ENCODE measurements at places on chromosomes 3 and 15. TPM values are rescaled to one million over a fixed set of nuclear protein-coding genes. Genes with fewer than 3 reads are reported as not detected.

DNA sequence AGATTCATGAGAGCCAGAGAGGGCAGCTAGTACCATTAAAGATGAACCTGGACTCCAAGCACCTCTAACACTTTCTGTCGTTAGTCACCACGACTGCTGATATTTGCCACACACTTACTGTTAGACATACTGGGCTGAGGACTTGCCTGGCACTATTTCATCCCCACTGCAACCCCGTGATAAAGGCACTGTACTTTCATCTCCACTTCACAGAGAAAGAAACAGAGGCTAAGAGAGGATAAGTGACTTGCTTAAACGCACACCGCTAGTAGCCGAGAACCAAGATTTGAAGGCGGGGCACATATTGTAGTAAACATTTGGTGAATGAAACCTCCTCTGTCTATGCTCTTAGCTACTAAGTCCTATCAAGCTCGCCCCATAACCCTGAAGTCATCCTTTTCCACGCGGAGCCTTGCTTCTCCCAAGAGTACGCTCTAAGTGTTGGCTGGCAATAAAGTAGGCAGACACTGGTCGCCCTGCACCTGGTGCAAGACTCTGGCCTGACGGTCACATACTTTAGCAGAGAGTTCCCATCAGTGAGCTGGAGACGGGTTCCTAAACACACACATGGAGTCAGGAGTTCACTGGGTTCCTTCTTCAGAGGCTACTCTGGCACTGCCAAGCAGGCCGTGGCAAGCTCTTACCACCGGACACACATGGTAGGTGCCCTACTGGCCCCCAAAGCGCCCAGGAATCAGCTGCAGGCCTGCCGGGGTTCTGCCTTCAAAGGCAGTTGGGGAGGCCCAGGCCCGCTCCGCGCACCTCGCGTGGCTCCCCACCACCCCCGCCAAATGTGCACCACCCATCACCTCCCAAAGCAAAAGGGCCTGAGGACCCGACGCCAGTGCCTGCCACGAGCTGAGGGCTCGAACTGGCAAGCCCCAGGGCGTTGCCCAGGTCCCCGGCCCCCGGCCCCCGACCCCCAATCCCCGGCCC lies 951 bp downstream of the POMGNT2 start:
- peaks cover 10% of the 10 kb centered on the region for H3K4me1 ChIP-seq
- no peak overlapping the region for H3K27ac ChIP-seq
- peak overlapping the region; percentile 31 for H3K4me3 ChIP-seq
- H3K36me3 ChIP-seq, result no peaks in the 10 kb centered on the region
- DNase-seq, result peak; percentile 29
- no peaks in the 10 kb centered on the region for H3K27me3 ChIP-seq

DNA sequence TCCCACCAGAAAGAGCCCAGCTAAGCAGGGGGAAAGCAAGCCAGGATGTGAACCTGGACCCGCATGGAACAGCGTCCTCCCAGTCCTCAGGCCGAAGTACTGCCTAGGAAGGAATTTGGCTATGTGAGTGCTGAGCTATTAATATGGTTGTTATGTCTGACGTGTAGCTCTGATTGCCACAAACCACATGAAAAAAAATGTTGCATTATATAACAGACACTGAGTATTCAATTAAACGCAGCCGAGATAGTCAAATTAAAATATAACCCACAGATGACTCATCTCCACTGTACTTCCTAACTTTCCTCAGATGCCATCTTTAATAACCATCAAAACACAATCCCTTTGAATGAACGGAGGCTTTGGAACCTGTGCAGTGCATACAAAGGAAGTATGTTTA lies 111.1 kb downstream of the GABRB3 start:
- no peaks in the 10 kb centered on the region for H3K36me3 ChIP-seq
- no peak for DNase-seq
- H3K27me3 ChIP-seq, result no peaks in the 10 kb centered on the region
- H3K4me3 ChIP-seq, result no peak overlapping the region
- peaks cover 16% of the 10 kb centered on the region for H3K4me1 ChIP-seq

Gene TM4SF18
- 33.3 TPM for total RNA-seq

DNA sequence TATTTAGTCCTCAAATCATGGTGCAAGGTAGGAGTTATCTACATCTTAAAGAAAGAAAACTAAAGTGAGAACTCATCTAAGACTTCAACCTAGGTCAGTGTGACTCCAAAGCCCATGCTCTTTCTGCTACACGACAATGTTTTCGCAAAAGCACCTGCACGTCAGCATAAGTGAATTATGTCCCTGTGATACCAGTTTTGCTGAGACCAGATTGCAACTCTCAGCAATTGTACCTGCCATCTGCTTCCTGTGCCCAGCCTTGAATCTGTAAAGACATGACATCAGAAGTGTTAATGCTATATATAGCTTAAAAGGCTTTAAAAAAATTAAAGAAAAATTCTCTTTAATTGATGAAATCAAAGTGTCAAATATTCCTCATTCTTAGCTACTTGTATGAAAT lies 43.4 kb downstream of the RETNLB start:
- H3K27me3 ChIP-seq, result no peaks in the 10 kb centered on the region
- DNase-seq, result no peak

GRCh38 chr3:71562938-71563337 lies 20.6 kb downstream of the FOXP1 start:
- H3K27me3 ChIP-seq, result no peaks in the 10 kb centered on the region
- H3K4me3 ChIP-seq, result no peak overlapping the region
- no peak for DNase-seq
- no peak overlapping the region for H3K27ac ChIP-seq
- no peaks in the 10 kb centered on the region for H3K4me1 ChIP-seq

GRCh38 chr3:10992017-10992942 lies at the start of gene SLC6A1:
SLC6A1 (plus strand) TSS chr3:10992748; CDS start chr3:11017212, 24,464 bp downstream.
- DNase-seq, result no peak
- H3K4me1 ChIP-seq, result peaks cover 13% of the 10 kb centered on the region
- H3K4me3 ChIP-seq, result no peak within 1 kb of the TSS
- H3K27ac ChIP-seq, result no peak within 1 kb of the TSS

DNA sequence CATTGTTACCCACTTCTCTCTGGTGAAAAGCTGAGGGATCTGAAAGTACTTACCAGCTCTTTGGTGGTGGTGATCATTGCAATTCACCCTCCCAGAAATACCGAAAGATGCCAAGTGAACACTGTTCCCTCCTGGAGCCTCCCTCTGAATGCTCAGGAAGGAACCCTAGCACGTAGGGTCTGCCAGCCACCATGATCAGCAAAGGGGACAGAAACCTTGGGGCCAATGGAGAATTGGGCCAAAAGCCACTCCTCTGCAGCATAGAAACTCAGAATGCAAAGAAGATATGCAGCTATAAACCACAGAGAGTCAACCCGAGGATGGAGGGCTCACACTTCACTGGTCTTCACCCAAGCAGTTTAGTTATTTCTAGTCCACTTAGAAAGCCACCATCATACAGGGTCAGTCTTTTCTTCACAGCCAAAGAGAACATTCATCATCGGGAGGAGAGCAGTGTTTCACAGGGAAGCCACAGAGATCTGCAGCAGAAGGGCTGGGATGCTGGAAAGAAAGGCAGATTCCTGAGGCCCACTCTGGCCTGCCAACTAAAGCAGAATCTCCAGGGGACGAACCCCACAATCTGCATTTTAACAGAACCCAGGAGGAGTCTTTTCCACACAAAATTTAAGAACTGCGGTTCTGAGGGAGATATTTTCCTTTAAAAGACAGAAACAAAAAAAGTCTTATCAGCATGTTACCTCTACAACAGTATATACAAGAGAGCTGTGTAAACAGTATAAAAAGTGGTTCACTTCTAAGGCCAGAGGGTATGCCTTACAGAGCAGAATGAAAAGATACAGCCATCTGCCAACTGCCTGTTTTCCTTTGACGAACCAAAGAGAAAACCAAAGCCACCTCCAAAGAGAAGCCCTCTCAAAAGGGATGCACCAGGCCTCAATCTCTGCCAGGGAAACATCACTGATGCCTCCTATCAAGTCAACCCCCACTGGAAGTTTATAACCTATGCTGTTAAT lies 11.3 kb downstream of the TBC1D2B start:
- no peak for DNase-seq
- H3K36me3 ChIP-seq, result no peaks in the 10 kb centered on the region
- H3K27ac ChIP-seq, result peak overlapping the region; percentile 78
- H3K4me1 ChIP-seq, result peaks cover 95% of the 10 kb centered on the region
- no peaks in the 10 kb centered on the region for H3K27me3 ChIP-seq
- H3K4me3 ChIP-seq, result no peak overlapping the region

Gene FAM43A
- total RNA-seq, result 26.3 TPM

Gene LMCD1
- 17.0 TPM for total RNA-seq

DNA sequence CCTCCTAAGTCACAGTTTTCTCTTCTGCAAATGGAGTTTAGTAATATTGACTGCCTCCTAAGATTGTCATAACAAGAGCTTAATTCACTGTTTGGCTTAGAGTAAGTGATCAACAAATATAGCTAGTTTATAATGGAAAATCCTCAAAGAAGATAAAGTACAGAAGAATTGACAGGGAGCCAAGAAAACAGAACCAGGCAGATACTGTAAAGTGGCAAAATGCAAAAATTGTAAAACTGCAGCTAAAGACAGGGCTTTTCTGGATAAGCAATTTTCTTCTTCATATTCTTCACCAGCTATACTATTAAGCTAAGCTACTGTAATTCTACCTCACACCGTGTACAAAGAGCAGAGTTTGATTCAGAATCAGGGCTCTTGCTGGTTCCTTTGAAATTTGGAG lies 148.6 kb downstream of the ARPP21 start:
- no peak for DNase-seq
- no peaks in the 10 kb centered on the region for H3K4me1 ChIP-seq
- no peaks in the 10 kb centered on the region for H3K27me3 ChIP-seq
- no peak overlapping the region for H3K27ac ChIP-seq

DNA sequence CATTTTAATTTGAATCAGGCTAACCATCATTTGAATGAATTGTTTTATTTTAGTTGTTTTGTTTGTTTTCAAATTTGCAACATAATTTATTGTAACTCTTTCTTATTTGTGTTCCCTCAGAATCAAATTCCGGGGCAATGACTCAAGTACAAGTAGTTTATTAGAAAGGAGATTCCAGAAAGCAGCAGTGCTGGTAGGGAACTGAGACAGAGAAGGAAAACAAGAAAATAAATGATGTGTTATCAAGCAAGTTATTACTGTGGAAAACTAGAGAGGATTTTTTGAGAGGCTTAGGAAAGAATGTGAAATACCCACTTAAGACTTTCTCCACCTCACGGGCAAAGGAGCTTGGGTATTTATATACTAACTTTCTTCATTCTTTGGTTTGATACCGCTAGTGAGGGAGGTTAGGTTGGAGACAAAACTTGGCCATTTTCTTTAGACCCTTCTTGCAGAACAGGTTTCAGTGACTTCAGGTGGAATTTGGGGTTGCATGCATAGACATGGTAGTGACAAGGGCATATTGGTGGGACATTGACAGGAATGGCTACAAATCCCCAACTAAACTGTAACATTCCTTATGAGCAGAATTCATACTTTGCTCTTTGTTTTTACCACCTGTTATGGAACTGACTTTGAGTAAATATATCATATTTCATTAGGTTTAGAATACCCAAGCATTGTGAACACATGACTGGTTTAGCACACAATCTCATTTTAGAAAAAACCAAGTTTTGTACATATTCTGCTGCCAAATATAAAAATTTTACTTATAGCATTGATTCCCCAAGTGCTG lies 254.3 kb downstream of the ZBBX start:
- no peaks in the 10 kb centered on the region for H3K36me3 ChIP-seq
- H3K4me3 ChIP-seq, result no peak overlapping the region
- H3K4me1 ChIP-seq, result no peaks in the 10 kb centered on the region
- no peak for DNase-seq
- H3K27ac ChIP-seq, result no peak overlapping the region
- H3K27me3 ChIP-seq, result no peaks in the 10 kb centered on the region

GRCh38 chr15:78714890-78715289 lies 73.9 kb upstream of the CHRNB4 start:
- no peak for DNase-seq
- no peak overlapping the region for H3K4me3 ChIP-seq
- H3K27ac ChIP-seq, result no peak overlapping the region
- H3K36me3 ChIP-seq, result no peaks in the 10 kb centered on the region

Gene PLD1
- total RNA-seq, result 13.0 TPM

- peak overlapping the region; percentile 96 for H3K27ac ChIP-seq
- H3K4me3 ChIP-seq, result no peak overlapping the region
- peak; percentile 95 for DNase-seq
- no peaks in the 10 kb centered on the region for H3K27me3 ChIP-seq
- no peaks in the 10 kb centered on the region for H3K36me3 ChIP-seq
Observed at GRCh38 chr3:32401556-32402081, 10.0 kb downstream of the CMTM7 start.

Data from thyroid gland (tissue), 4 donors.